ENCODE measurements at places on chromosomes 5 and 9.

GRCh38 chr9:20200581-20200980 is 411.7 kb upstream of the SLC24A2 start:
- DNase-seq, result no peak

GRCh38 chr5:139901251-139901575 is 105.6 kb downstream of the PSD2 start:
- DNase-seq, result no peak

- DNase-seq, result no peak
Observed at GRCh38 chr5:174610968-174611367, 113.4 kb upstream of the MSX2 start.

DNA sequence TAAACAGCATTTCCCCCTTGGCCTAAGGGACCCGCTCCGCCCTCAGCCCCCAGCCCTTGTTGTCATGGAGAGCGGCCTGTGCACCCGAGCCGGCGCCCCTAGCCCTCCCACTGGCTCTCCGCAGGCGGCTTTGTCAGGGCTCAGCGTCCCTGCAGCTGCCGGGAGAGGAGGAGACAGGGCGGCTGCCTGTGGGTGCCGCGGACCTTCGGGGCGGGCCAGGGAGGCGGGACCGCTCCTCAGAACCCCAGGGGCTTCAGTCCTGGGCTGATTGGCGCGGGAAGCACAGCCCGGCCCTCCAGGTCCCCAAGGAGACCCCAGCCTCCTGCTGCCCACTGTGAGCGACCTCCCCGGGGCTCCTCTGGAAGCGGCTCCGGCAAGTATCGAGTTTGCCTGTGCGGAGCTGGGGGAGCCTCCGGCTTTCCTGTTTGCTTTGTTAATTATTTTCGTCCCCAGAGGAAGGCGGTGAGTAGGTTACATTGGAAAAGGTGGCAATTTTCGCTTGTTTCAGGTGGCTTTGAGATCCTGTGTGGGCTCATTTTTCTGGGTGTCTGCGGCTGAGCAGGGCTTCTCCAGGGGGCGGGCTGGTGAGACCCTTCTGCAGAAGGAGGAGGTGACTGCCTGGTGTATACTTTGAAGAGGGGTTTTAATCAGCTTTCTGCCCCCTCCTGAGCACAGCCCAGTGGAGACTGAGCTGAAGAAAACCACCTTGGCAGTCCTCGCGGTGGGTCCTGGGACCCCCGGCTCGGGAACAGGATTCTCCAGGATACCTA is at the start of gene FGD3:
Gene FGD3 (plus strand): TSS at position 256 of the 770 bp plus-strand sequence. CDS start 28,734 bp downstream, outside the sequence.
- no peak for DNase-seq

DNA sequence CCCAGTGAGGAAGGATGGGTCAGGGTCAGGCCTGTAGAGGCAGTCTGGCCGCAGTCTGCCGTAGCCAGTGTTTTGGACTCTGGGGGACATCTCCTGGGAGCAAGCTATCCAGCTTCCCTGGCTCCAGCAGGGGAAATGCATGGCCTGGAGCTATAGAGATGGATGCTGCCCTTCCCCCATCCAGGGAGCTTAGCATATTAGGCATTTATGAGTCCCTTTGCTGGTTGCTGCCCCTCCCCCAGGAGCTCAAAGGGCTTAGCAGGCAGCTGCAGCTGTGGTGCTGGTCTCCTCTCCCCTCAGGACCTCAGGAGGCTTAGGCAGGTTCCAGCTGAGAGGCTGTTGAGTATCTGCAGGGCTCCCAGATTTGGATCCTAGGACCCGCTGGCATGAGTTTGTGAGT is 1158.7 kb downstream of the DTWD2 start:
- no peak for DNase-seq

GRCh38 chr5:150374651-150375050 is 17.2 kb downstream of the TCOF1 start:
- no peak for DNase-seq

GRCh38 chr9:1916655-1917054 is 98.5 kb upstream of the SMARCA2 start:
- no peak for DNase-seq
